Left renal pelvis (tissue), 4 donors: ENCODE measurements at places on chromosomes 6 and 20. TPM values are rescaled to one million over a fixed set of nuclear protein-coding genes. Genes with fewer than 3 reads are reported as not detected.

Gene DDRGK1
- 46.3 TPM for polyA plus RNA-seq

Gene RTN4IP1
- 10.4 TPM for polyA plus RNA-seq

Gene ZNF76
- 33.8 TPM for polyA plus RNA-seq

Gene MAD2L1BP
- 24.6 TPM for polyA plus RNA-seq

Gene KIF25
- polyA plus RNA-seq = 0.79 TPM

Gene ZC2HC1B
- polyA plus RNA-seq = not detected

DNA sequence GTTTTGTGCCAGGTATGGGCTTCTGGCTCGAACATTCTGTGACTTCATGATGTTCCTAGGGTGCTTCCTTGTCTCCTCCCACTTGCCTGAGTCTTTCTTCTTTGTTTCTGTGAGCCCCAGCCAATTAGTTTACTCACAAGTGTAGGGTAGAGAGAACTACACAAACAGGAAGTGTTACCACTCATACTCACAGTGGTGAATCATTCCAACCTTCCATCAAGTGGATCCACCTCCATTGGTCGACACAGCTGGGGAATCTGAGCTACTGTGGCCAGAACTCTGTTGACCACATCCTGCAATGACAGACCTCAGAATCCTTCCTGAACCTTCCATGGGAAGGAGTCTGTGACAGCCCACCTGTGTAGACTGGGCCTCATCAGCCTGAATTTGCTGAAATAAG lies 76.8 kb downstream of the UNC5CL start:
- no peak for DNase-seq

DNA sequence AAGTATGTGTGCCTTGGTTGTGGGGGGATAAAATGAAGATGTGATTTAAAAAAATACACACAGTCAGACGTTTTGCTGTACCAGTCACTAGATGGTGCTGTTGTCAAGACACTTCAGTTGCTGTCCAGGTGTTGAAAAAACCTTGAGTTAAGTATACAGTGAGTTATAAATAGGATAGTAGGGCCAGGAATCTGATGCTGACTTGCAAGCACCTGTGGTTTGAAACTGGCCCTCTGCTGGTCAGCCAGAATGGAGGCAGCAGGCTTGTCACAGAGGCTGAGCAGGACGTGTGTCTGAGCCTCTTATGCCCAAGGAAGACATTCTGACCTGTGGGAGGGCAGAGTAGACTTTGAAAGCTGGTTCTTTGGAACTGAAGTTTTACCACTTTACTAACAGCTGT lies 27.8 kb downstream of the RNF8 start:
- no peak for DNase-seq

DNA sequence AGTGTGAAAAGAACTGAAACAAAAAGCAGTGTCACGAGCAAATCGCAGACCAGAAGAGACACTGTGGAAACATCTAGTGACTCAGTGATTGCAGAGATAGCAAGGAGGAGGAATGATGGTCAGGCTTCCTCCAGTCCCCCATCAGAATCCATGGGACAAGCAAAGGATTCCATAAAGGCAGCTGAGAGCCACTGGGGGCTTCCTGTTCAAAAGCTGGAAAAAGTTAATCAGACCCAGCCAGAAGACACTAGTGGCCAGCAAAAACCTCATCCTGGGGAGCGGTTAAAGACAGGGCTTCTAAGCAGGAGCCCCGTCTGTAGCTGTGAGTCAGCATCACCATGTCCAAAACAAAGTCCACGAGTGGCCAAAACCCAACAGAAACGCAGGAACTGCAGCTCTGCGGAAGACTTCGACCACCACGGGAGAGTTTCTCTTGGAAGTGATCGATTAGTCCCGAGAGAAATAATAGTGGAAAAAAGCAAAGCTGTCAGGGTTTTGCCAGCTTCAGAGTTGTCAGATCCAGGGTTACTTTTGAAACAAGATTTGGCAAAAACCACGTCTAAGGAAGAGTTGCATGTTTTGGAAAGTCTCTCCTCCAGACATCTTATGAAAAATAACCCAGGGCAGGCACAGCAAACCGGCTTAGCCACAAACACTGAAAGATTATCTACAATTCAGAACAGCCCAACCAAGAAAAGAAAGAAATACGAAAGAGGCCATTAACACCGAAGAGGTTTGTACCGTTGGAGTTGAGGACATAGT lies 51.0 kb downstream of the JAG1 start:
- DNase-seq = no peak

GRCh38 chr6:82270881-82271635 lies 23.5 kb upstream of the IBTK start:
- no peak for DNase-seq

- no peak for DNase-seq
These were observed 38.8 kb upstream of the SPACA1 start for GRCh38 chr6:88008831-88009231.

GRCh38 chr6:127956956-127957355 lies 56.1 kb upstream of the THEMIS start:
- DNase-seq = no peak

DNA sequence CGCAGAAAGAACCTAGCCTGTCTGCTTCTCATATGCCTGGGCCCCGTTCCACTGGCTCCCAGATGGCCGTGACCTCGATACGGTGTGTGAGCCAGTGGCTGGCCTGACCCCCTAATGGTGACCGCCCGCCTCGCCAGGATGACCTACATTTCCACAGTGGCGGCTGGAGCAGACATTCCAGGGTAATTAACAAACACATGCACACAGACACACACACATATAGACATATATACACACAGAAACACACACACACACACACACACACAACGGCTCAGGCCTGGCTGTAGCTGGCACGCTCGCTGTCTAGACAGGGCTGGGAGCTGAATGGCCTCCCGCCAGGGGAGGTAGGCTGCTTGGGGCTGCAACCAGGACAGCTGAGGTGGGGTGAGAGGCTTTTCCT lies 227.1 kb downstream of the ANKRD60 start:
- no peak for DNase-seq

DNA sequence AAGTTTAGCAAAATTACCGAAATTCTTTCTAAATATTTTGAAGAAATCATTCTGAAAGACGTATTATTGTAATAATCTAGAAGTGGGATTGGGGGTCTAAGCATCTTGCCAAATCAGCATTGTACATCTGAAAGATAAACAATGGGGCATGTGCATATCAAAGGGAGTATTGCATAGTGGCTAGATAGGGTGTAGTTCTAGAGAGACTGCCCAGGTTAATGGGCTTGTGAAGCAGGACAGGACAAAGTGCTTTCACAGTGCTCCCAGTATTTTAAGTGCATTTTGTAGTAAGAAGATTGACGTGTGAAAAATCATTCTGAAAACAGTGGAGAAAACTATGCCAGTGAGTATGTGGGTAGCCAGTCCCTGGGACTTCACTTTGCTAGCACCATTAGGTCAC lies 236.8 kb downstream of the ZFAND3 start:
- DNase-seq = no peak
